ENCODE measurements at places on chromosomes 13 and 19. TPM values are rescaled to one million over a fixed set of nuclear protein-coding genes. Genes with fewer than 3 reads are reported as not detected.

The ATP4A gene
- not detected for total RNA-seq

DNA sequence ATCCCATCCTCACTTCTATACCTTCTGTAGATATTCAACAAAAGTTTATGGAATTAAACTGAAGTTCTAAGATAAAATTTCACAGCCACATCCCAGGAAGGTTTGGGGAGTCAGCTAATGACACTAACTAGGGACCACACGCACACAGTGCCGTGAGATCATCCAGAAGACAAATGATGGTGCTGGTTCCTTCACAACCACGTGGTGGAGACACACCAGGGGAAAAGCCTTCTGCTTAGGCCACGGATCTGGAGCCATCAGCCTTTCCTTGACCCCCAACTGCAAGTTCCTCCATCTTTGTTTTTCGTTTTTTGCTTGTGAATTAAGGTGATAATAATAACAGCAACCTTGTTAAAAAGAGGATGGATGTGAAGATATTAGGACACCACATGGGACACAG, 241.6 kb upstream of the MAB21L1 start:
- no peak for DNase-seq

DNA sequence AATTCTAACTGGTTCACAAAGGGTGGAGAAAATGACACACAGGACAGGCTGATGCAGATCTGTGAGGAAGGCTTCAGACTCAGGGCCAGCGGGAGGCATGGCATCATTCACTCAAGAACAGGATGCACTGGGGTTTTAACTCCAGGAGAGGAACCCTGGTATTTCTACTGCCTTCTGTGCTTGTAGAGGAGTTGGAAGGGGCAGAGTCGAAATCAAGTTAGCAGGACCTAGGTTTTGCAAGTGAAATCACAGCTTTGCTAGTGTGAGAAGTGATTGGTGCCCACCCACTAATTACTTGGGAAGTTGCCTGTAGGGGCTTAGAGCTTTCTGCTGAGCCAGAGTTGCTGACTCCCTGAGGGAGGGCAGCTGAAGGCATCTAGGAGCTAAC, 92.7 kb downstream of the AKAP11 start:
- no peak for DNase-seq

- no peak for DNase-seq
Observed at GRCh38 chr19:23410155-23410554, 14.9 kb upstream of the ZNF91 start.

The TEX101 gene
- total RNA-seq: not detected

The KLF5 gene
- 13.3 TPM for total RNA-seq

The PRTN3 gene
- not detected for total RNA-seq
